Gastroesophageal sphincter (tissue), 4 donors: ENCODE measurements at places on chromosomes 4 and X. TPM values are rescaled to one million over a fixed set of nuclear protein-coding genes. Genes with fewer than 3 reads are reported as not detected.

GRCh38 chr4:3489451-3489962 is 26.4 kb downstream of the DOK7 start:
- no peak for ATAC-seq

DNA sequence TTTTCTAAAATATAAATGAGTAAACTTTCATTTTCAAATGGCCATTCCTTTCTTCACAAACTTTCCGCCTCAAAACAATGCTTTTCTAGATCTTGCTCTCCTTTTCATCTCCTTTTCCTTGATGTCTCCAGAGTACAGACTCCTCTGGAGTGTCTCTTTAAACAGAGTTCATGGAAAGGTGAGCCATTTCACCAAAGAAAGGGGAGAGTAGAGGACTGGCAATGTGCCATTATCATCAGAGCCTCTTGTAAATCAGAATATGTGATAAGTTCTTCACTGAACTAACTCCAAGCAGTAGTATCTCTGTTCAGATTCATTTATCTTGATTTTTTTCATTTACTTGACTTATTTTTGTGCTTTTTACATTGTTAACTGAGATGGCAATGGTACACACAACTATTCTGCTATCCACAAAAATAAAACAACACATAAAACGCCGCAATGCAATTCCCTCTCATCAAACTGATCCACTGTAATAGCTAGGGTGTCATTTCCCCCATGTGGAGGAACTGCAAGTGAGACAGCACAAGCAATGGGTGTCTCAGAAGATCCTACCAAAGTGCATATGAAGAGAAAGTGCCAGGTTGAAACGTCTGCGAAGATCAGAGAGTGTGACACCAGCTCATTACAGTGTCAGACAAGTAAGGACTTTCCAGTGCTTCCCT is 125.4 kb downstream of the RASL11B start:
- no peak for ATAC-seq

GRCh38 chr4:86977621-86978184 is 42.9 kb downstream of the AFF1 start:
- no peak for ATAC-seq

DNA sequence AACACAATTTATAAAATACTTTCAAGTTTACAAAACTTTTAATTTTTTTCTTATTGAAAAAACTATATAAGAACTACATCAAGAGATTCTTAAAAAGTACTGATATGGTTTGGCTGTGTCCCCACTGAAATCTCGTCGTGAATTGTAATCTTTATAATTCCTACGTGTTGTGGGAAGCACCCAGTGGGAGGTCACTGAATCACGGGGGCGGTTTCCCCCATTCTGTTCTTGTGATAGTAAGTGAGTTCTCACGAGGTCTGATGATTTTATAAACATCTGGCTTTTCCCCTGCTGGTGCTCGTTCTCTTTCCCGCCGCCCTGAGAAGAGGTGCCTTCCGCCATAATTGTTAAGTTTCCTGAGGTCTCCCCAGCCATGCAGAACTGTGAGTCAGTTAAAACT is 88.5 kb downstream of the FRAS1 start:
- no peak for ATAC-seq

The ADH1B gene
- 406 TPM for total RNA-seq

- peak; percentile 78 for ATAC-seq
Observed at GRCh38 chr4:13988353-13989305, 361.1 kb upstream of the BOD1L1 start.

GRCh38 chrX:5957506-5957905 is 271.2 kb downstream of the NLGN4X start:
- ATAC-seq = no peak

- ATAC-seq = no peak
Observed at GRCh38 chrX:138771047-138771446, 59.5 kb upstream of the FGF13 start.

GRCh38 chr4:159035570-159035969 is 67.3 kb upstream of the RAPGEF2 start:
- ATAC-seq = no peak

GRCh38 chrX:133670383-133670782 is 255.1 kb upstream of the GPC4 start:
- ATAC-seq = peak; percentile 30

The CHRDL1 gene
- total RNA-seq = 243 TPM

- no peak for ATAC-seq
Observed at GRCh38 chr4:10875144-10875799, 190.7 kb upstream of the CLNK start.

DNA sequence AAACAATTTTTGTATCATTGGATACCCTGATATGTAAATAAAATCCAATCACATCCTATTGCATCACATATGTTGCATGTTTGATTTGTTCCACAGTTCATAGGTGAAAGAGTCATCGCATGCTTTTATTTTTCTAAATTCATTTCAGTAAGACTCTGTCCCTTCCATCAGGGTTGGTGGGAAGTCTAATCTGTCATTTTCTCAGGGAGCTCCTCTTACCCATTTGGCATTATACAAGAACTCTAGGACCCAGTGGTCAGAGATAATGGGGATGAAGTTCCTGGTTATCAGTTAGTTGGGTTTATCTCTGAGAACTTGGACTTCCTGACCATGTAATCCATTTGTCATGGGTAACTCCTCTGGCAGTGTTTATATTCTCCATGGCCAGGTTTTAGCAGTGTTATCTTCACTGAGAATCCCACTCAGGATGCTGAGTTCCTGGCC is 227.1 kb upstream of the JADE1 start:
- no peak for ATAC-seq

DNA sequence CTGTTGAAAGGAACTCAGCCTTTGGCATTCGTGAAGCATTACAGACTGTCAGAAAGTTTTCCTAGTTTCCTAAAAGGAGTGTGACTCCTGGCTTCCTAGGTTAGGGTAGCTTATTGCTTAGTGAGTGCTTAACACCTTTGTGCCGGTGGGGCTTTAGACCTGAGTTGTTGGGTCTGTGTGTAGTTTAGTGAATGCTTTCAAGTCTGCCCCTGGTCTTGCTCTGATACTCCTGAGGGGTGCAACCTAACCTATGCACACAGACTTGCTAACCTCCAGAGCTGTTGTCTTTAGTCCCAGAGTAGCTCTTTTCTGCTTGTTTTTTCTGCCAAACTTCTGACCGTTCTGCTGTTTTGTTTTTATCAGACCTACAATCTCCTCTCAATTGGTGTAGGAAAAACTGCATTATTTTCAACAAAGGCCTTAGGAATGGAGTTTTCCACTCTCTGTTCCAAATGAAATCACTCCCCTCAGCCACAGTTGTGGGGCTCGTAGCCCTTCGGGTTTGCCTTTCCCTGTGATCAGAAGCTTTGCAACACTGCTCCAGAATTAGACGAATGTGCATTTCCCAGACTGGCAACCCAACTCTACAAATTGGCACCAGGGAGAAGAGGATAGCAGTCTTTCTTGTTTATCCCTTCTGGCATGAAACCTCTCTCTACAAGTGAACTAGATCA is 1399.1 kb upstream of the PCDH7 start:
- no peak for ATAC-seq

DNA sequence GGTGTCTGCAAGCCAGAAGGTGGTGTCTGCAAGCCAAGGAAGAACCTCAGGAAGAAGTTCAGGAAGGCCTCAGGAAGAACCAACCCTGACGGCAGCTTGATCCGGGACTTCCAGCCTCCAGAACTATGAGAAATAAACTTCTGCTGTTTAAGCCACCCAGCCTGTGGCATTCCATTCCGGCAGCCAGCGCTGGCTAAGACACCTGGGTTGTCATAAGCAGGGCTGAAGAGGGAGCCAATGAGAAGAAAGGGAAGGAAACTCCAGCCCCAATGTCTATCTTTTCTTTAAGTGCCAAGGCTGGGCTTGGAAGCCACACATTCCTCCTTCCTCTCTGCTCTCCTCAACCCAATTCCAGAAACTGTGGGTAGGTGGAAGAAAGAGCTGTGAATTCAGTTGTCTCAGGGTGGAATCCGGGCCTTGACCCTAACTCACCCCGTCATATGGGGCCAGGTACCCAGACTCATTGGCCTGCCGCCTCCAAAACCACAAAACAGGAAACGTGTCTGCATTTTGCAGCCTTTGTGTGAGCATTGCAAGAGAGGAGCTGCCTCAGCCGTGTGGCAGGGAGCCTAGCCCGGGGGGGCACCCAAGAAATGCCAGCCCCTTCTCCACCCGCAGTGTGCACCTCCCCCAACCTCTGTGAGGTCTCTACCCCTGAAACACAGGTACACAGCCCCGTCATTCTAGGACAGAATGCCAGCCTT is 26.8 kb downstream of the CRMP1 start:
- ATAC-seq = no peak

- no peak for ATAC-seq
Observed at GRCh38 chrX:148298737-148299136, 201.7 kb upstream of the AFF2 start.

DNA sequence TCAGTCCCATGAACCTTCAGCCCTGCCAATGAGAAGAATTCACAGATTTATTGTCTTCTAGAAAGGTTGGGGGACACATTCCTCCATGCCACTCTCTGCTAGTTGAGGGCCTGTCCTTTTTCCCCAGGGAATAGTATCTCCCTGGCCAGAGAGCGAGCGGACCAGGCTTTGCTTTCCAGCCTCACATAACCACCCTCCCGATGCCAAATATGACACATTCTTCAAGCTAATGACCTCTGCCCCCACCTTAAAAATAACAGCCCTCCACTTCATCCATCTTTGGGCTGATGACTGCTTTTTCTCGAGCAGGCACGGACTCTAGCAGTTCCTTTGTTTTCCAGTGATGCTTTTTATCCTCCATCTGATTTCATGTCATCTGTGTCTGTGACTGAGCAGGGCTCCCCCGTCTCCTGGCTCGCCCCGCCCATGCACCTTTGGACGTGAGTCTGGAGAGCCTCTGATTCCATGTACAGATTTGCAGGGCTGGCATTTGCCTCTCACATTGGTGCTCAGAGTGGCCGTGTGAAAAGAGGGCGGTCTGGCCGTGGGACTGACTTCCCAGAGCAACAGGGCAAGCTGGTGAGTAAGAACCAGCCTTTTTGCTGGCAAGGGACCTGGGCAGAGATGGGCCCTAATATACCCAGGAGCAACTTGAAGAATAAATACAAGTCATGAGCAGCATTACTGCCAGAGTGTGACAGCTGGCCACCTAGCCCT is 279.8 kb downstream of the BCOR start:
- no peak for ATAC-seq

- ATAC-seq = no peak
Observed at GRCh38 chrX:153714256-153714655, 9.9 kb downstream of the BCAP31 start.

DNA sequence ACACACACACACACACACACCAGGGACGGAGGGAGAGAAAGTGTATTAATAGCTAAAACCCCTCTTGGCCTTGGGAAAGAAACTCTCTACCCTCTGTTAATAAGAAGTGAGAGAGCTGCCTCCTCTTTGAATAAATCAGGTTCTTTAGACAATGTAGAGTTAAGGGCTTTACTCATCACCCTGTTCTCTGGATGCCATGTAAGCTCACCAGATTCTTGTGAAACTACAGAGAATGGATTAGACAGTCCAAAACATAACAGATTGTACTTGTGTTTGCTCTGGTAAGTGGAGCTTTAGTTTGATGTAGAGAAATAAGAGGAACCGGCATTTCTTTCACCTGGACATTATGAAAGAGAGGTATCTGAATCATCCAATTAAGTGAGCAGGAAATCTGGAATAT is 263.2 kb downstream of the DMD start:
- no peak for ATAC-seq

The DCAF12L2 gene
- total RNA-seq = 0.67 TPM

- ATAC-seq = no peak
Observed at GRCh38 chr4:38306482-38307071, 346.4 kb downstream of the PTTG2 start.

- ATAC-seq = no peak
Observed at GRCh38 chrX:129984111-129984958, 1.9 kb downstream of the BCORL1 start.

DNA sequence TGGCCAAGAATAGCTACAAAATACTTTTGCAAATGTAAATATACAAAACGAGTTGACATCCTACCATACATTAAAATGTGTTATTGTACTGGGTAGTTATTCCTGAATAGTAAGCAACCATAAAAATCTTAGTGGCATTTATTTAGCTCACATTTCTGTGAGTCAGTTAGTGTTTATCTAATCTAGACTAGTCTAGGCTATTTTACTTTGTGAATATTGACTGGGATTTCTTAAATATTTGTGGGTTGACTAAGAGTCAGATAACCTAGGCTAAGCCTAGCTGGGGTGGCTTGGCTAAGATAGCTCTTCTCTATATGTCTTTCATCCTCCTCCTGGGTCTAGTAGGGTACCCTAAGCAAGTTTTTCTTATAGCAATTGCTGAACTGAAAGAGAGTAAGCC is 543.8 kb upstream of the DIAPH2 start:
- ATAC-seq = no peak

- no peak for ATAC-seq
Observed at GRCh38 chr4:7808752-7809151, 130.9 kb downstream of the AFAP1 start.

DNA sequence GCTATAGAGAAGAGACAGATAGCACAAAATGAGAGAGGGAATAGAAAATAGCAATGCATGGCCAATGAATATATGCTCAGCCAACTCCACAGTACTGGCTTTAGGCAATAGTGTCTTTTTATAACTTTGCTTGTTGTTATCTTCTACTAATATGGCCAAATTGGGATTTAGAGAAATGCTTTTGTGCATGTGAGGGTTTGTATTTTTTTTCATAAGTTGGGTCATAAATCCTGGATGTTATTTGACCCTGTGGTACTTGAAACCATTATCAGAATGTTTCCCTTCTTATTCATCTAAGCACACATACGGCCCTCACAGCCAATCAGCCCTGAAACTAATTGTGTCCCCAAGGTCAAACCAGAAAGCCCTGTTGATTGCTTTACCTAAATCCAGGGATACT is 35.2 kb upstream of the LPAR4 start:
- no peak for ATAC-seq

DNA sequence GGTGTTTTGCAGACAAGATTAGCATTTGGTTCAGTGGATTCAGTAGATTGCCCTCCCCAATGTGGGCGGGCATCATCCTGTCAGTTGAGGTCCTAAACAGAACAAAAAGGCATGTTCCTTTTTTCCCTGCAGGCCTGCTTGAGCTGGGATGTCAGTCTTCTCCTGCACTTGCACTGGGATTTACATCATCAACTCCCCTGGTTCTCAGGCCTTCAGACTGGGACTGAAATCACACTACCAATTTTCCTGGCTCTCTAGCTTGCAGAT is 278.9 kb upstream of the FTHL17 start:
- no peak for ATAC-seq

The KLHL4 gene
- 1.7 TPM for total RNA-seq

- ATAC-seq = no peak
Observed at GRCh38 chr4:140243278-140243753, 89.3 kb upstream of the MAML3 start.

The PAK3 gene
- total RNA-seq = 2.0 TPM

The BLOC1S4 gene
- total RNA-seq = 20.7 TPM

The GABRQ gene
- total RNA-seq = not detected

DNA sequence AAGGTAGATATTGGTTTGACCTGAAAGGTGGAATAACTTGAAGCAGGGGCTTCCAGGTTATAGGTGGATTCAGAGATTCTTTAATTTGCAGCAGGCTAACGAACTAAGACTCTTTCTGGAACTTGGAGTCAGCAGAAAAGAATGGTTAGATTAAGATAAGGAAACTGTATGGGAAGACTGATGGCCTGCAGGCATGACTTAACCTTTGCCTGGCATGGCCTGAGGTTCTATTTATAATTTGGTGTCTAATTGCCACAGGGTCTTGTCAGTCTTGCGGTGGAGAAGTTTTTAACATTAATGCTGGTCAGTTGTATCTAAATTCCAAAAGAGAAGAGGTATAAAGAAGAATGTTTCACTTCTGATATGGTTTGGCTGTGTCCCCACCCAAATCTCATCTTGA is 110.3 kb upstream of the VCX3A start:
- ATAC-seq = no peak

GRCh38 chr4:154534296-154534695 is 15.9 kb downstream of the PLRG1 start:
- no peak for ATAC-seq

The PDE6B gene
- 5.5 TPM for total RNA-seq

The SH3RF1 gene
- total RNA-seq = 14.9 TPM

The ARMCX5 gene
- total RNA-seq = 10.2 TPM
